ENCODE measurements at places on chromosomes 5 and 9. TPM values are rescaled to one million over a fixed set of nuclear protein-coding genes. Genes with fewer than 3 reads are reported as not detected.

CDH9 gene
- 0.18 TPM for total RNA-seq

CENPK gene
- total RNA-seq = 2.7 TPM

C9orf152 gene
- total RNA-seq = not detected

TLX3 gene
- not detected for total RNA-seq

SHC3 gene
- 24.0 TPM for total RNA-seq

TMEM232 gene
- total RNA-seq = 3.4 TPM

SYNPO gene
- total RNA-seq = 4.0 TPM

MAMDC2 gene
- 3.0 TPM for total RNA-seq

ARID3C gene
- 0.14 TPM for total RNA-seq

AGXT2 gene
- not detected for total RNA-seq

IL7R gene
- 6.4 TPM for total RNA-seq

TNFSF15 gene
- total RNA-seq = 0.55 TPM

CATSPER3 gene
- total RNA-seq = 0.14 TPM

MYOZ3 gene
- 0.14 TPM for total RNA-seq

OR1Q1 gene
- total RNA-seq = not detected

SLC34A3 gene
- total RNA-seq = not detected

GTF2H2C gene
- 27.9 TPM for total RNA-seq

LCN9 gene
- total RNA-seq = not detected

HAVCR2 gene
- total RNA-seq = 0.09 TPM

ARSI gene
- total RNA-seq = 22.2 TPM

DIAPH1 gene
- 9.2 TPM for total RNA-seq

GNG10 gene
- total RNA-seq = 56.3 TPM

GDNF gene
- 0.65 TPM for total RNA-seq

All from smooth muscle cell of bladder (primary cell).